ENCODE measurements at places on chromosomes 12 and 14.

DNA sequence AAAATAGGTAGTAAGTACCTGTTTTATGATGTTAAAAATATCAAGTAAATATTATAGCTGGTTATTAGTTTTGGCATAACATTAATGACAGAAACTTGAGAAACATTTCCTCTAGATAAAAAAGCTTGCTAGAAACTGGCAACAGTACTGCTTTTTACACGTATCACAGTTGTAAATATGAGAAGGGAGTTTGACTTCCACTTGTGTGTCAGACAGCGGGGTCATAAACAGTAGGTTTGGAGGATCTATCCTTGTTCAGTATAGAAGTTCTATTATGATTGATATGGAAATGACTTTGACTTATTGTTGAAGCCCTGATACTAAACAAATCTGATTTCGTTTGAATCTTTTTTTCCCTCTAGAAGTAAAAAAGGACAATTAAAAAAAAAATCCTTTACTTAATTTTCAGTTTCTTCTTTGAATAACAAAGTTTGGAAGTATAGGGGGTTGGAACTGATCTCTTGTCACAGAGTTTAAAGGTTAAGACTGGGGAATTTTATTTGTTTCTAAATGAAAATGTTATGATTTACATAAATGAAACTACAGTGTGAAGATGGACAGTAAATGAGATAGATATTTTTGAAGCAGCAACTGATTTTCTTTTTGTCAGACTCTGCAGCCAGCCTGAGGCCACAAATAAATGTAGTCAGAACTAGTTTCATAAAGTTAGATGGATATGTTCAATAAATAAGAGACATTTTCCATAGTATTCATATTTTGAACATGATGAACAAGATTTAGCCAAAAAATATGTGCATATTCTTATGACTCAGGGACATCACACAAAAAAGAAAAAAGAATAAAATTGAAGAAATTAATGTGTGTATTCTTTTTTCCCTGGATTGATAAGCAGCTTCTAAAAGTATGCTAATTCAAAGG lies 50.1 kb downstream of the WNK1 start:
- DNase-seq, result no peak

- DNase-seq, result no peak
These were observed 11.6 kb upstream of the STRN3 start for GRCh38 chr14:31037709-31038221.

GRCh38 chr14:100325231-100325632 lies 2.1 kb downstream of the SLC25A47 start:
- no peak for DNase-seq

GRCh38 chr12:95253386-95253785 lies 35.8 kb downstream of the VEZT start:
- no peak for DNase-seq

- no peak for DNase-seq
These were observed 123.0 kb downstream of the SCARB1 start for GRCh38 chr12:124740691-124741137.

DNA sequence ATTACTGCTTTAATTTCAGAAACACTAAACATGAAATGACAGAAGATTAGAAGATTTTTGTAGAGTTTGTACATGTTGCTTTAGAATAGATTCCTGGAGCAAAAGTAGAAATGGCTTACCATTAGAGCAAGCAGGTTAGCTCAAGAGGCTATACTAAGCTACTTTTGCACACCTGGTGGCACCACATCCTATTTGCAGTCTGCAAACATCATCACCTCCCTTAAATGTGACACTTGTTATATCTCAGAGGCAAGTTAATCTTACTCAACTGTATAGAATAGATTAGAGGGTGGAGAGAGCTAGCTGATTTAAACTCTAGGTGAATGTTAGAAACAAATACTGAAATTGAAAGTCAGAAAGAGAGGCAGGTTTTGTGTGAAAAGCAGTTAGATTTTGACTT lies 30.7 kb upstream of the OR4E1 start:
- DNase-seq, result no peak

DNA sequence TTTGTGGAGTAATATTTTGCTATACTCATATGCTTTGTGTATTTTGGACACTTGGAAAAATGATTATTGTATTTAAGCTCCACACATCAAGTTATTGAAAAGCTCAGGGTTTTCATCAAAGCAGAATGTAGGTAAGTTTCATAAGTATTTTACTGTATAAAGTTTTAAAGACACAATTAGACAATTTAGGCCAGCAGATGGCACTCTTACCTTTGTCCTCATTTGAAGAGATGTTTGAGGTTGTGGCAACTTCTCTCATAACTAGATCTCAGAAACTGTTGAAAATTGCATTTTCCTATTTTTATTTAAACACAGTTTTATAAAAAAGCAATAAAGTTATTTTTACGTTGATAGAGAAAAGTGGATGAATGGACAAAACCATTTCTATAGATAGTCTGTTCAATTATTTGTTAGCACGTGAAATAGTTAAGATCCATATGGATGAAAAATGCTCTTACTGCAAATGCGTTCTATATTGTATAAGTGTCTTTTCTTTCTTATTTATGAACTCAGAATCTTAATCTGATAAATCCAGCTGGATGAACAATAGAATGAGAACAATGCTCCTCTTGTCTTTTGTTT lies 300.0 kb downstream of the AEBP2 start:
- DNase-seq, result no peak

- no peak for DNase-seq
These were observed 15.2 kb downstream of the DAD1 start for GRCh38 chr14:22573804-22574203.

GRCh38 chr14:22420598-22421186 lies 168.3 kb downstream of the DAD1 start:
- DNase-seq, result no peak

DNA sequence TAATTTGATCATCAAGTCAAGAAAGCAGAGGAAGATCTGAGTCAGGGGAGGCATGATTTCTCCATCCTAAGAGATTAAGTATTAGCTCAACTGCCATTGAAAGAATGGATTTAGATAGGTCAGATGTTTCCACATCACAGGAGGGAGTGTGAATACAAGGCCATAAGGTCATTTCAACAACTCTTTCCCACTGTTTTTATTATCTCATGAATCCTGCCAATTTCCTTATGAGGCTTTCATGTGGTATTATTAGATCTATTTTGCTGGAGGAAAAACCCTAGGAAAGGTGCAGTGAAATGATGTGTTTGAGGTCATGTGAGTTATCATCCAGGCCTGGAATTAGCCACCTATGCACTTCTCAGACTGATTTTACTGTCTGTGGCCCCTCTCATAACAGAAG lies 269.0 kb downstream of the NOVA1 start:
- no peak for DNase-seq

- DNase-seq, result no peak
These were observed 1062.2 kb upstream of the FBXO33 start for GRCh38 chr14:40494483-40494882.

- DNase-seq, result no peak
These were observed 47.5 kb downstream of the EIF2S3B start for GRCh38 chr12:10553148-10553547.

DNA sequence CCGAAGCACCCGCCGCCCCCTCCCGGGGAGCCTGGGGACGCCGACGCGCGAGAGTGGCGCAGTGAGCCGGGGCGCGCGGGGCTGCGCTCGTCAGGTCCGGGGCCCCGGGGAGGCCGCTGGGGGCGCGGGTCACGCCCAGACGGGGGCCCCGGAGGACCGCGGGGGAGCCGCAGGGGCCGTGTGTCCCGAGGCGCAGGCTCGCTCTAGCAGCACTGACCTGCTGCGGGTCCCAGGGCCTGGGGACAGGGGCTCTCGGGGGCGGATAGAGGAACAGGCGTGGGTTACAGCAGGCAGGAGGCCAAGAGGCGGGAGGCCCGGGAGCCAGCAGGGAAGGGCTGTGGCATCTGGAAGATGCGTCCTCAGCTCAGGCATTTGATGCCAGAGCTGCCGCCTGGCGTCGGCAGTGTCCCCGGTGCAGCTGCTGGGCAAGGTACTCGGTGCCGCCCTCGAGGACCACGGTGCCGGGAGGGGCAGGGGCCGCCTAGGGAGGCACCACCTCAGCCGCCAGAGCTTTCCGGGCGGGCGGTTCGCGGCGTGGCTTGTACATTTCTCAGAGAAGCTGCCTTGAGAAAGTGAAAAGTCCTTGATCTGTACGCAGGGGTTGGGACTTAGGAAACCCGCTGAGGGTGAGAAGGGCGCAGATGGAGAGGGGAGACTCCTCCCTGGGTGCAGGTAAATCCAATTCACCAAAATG lies 1.2 kb downstream of the WNT5B start:
- DNase-seq, result no peak

DNA sequence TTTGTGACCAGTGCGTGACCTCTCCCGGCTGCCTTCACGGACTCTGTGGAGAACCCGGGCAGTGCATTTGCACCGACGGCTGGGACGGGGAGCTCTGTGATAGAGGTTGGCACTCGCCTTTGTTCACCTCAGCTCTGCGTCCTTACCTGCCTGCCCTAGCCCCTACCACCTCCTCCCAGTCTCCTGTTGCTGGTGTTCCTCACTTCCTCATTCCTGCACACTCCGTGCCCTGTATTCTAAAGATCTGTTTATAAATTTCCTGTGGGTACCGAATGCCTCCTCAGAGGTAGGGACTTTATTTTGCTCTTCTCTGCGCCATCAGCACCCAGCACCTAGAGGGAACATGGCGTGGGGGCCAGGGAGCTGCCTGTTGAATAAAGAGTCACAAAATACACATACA lies 2.3 kb downstream of the DLK1 start:
- no peak for DNase-seq
